ENCODE measurements at places on chromosomes 2 and 18.
A peak's percentile ranks its signal among the peaks of the same experiment; 100 is the strongest.

DNA sequence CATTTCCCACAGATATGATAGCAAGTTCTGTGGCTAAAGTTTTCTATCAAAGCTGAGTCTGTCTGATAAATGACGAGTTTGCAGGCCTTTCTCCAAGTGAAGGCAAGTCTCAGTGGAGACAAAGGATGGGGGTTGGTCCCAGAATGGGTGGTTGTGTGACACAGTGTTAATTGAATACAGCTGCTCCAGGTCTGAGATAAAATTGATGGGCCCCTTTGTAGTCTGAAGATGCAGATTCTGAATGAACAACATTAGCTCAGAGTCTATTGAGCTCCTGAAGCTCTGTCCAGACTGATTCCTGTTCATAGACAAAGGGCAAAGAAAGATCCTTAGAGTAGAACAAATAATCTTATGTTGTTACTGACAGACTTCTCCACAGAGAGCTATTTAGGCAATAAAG, 296.9 kb upstream of the CYRIA start:
- no peak for DNase-seq

DNA sequence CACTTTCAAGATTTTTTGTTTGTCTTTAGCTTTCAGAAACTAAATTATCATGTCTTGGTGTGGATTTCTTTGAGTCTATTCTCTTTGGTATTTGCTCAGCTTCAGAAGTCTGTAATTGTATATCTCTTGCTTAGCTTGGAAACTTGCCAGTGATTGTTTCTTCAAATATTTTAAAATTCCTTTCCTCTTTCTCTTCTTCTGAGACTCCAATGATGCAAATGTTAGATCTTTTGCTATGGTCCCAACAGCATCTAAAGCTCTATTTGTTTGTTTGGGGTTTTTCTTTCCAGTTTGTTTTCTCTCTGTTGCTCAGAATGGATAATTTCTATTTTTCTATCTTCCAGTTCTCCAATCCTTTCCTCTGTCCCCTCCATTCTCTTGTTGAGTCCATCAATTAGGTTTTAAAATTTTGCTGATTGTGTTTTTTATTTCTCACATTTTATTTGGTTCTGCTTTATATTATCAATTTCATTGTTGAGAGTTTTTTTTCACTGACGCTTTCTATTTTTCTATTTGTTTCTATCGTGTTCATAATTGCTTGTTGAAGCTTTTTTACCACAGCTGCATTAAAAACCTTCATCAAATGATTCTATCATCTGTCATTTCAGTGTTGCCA, 81.5 kb upstream of the DAPL1 start:
- DNase-seq = no peak

DNA sequence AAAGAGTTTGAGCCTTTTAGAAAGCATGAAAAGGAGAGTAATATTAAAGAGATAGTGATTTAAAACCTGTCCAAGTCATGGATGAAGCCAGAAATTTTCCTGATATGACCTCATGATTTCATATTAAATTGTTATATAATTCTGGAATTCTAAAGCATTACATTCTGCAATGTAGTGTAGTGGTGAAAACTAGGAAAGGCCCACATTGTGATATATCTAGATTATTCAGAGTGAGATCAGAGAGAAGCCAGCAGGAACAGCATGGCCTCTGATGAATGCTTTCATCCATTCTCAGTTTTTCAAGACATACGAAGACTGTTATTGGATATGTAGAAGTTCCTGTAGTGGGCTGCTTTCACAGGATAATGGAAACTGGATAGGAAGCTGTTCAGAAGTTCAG, 98.8 kb downstream of the LCLAT1 start:
- no peak for DNase-seq

DNA sequence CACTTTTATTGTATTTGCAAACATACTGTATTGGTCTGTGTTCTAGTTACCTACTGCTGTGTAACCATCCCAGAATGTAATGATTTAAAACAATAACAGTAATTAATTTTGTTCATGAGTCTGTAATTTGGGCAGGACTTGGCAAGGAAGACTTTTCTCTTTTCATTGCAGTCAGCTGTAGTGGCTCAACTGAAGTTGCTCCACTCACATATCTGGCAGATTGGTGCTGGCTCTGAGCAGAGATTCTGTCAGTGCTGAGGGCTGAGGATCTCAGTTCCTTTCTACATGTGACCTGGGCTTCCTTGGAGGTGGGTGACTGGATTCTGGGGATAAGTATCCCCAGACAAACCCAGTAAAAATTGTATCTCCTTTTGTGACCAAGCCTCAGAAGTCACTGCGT, 26.6 kb downstream of the PTPN4 start:
- DNase-seq = no peak

- DNase-seq = no peak
Observed at GRCh38 chr2:11962707-11963328, 216.4 kb downstream of the LPIN1 start.

DNA sequence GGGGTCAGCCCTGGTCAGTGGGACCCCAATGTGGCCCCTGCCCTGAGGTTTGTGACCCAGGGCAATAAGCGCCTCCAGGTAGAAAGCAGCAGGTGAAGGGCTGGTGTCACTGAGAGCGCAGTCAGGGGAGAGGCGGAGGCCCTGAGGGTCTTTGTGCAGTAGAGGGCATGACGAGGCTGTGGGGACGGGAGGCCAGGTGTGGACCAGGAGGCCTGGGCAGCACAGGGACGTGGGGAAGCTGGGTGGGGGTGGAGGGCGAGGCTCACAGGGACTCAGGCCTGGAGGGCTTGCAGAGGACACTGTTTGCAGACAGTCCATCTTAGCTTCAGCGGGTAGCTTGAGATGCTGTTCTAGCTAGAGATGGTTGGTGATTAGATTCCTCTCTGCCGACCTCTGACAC, 32.0 kb downstream of the TRAF3IP1 start:
- DNase-seq = no peak

- DNase-seq = no peak
Observed at GRCh38 chr2:112253261-112253815, 1.5 kb downstream of the ZC3H8 start.

DNA sequence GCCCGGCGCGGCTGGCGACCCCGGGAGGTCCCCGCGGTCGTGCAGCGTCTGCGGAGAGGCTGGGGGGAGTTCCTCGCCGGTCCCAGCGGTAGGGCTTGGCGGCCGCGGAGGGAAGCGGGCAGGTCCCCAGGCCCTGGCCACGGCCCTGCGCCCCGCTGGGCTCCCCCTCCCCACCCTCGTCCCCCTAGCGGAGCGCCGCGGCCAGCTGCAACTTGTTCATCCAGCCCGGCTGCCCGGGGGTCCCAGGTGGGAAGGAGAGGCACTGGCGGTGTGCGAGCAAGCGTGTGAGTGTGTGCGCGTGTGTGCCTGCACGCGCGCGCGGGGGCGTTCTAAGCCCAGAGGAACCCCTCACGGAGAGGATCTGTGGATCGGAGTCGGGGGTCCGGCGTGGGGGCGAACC, 1.3 kb downstream of the PTPRM start:
- peak; percentile 75 for DNase-seq

DNA sequence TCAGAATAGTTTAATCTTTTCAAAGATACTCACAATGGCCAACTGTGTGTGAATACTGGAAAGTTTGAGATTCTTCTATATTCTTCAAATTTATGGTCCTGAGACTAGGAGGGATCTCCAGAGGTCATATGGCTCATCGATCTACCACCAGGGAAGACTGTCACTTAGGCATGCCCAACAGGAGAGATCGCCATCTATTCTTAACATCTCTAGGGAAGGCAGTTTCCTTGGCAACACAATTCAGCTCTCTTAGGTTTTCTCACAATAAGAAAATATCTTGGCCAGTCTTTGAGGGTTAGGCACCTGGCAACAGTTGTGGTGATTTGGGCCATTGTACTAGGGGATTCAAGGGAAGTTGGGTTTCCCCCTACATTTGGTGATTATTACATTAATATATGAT, 107.2 kb downstream of the GALNT3 start:
- no peak for DNase-seq

DNA sequence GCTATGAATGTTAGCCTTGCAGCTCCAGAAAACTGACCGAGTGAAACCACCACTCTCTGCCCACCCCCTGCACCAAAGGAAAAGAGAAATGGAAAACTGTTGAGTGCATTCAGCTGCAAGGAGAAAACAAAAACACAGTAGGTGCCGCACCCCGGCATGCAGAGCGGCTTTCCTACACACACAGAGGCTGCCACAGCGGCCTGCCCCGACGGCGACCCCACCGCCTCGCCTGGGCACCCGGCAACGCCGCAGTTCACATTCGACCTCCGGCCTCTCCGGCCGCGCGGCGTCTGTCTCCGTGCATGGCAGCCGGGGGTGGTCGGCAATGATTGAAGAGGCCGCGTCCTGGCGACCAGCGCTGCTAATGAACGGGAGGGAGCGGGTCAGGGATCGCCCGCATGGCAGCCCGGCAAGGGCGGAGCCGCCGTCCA, 417.1 kb upstream of the SALL3 start:
- DNase-seq = no peak

DNA sequence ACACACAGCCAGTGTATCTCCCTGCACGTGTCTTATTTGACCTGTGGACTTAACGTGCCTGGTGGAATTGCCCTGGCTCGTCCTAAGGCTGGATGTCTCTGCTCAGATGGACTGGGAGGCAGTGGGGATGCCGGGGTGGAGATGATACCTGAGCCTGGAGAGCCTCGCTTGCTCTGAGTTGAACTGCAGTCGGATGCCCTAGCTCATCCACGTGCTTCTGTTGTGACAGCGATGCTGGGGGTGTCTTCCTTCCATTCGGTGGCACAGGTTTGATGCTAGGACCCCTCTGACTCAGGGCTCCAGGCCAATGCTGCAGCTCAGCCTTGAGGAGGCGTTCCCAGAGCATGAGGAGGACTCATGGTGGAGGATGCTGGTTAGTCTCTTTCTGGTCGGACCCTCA, 117.6 kb downstream of the SH3RF3 start:
- DNase-seq = no peak

DNA sequence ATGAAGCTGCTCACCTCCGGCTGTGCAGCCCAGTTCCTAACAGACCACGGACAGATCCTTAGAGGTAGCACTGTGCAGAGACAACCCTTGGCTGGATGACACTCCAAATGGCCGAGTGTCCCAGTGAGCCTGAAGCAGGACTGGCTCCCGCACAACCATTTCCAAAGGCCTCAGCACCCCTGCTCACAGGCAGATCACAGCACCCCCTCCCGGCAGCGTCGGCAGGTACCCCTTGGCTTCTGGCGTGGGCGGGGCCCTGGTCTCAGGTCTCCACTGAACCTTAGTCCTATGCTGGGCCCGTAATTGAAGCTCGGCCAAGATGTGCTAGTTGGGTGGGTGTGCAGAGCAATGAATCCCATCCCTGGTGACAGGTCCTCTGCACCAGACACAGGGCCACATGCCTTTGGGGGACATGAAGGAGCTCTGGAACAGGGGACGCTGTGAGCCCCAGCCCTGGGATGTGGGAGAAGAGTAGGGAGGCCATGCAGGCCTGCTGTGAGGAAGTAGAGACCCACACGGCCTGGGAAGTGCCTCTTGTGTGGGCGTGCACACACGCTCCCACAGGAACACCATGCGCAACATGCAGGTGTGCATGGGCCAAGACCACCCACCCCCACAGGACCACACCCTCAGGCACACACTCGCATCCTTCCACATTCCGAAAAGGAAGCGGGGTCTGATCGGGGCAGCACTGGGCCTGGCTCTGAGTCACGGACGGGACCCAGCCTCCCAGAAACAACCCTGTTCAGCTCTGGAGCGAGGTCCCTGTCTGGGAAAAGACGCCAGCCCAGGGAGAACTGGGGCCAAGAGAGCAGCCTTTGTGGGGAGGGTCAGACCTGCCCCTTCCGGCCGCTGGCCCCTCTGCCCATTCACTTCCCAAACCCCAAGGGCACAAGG, 2.8 kb downstream of the DUSP2 start:
- no peak for DNase-seq

DNA sequence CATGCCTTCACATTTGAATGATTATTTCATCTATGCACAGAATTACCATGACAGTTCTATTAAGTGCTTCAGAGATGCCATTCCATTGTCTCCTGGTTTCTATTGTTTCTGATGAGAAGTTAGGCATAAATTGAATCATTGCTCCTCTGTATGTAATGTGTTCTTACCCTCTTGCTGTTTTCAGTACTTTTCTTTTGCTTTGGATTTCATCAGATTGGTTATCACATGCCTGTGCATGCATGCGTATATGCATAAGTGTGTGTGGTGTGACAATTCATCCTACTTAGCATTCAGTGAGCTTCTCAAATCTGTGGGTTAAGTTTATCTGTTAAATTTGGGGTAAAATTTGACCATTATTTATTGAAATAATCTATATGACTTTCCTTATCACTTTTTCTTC, 263.3 kb upstream of the RND3 start:
- no peak for DNase-seq

DNA sequence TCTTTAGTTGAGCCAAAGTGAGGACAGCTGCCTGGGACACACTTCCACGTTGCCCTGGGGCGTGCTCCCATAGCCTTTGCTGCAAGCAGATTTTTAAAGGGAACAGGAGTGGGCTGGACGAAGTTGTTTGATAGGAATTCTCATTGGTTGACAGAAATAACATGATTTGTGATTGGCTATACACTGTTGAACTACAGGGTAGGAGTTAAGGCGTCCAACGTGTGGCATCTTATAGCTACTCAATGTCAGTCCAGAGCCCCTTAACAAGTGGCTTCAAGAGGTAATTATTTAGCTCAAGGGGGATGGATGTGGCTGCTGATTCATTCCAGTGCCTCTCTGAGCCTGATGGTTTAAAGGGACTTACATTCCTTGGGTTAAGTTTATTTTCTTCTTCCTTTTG, 65.5 kb downstream of the ACAA2 start:
- DNase-seq = no peak

DNA sequence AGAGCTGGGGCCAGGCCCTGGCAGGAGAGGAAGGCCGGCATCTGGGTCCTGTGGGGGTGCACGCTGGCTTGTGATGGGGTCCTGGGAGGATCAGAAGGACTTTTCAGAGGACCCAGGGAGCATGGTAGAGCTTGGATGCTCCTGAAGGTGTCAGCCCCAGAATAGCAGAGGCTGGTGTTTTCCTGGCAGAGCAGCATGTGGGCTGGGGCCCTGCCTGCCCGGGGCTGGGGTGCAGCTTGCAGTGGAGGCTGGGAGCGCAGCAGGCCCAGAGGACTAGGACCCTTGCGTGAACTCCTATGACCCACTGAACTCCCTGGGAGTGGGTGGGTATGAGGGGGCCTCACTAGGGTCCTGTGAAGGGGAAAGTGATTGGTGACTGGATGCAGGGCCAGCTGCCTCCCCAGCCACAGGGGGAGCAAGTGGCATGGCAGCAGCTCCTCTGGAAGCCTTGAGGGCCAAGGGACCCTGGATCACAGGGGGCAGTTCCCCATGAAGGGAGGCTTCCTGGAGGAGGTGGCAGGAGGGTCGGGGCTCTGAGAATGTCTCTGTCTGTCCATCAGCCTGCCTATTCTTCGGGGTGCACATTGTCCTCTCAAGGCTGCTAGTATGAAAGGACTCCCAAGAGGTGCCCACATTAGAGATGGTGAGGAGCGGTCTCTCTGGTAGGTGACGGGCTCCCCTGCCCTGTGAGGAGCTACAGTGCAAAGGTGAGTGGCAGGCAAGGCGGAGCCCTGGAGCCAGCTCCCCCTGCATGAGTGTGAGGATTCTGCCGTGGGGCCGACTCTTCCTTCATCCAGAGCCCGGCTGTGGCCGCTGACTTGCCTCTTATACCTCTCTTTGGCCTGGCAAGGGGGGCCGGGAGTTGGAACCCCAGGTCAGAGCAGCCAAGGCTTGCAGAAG, 249.0 kb downstream of the DYSF start:
- no peak for DNase-seq
